ENCODE measurements at places on chromosomes 5 and 9.

GRCh38 chr5:133683646-133684596, 71.6 kb upstream of the FSTL4 start:
- no peak for DNase-seq

- DNase-seq: no peak
Observed at GRCh38 chr5:107958861-107959260, 288.1 kb upstream of the EFNA5 start.

GRCh38 chr5:98474782-98475181, 298.7 kb upstream of the RGMB start:
- DNase-seq: no peak

- peak; percentile 18 for DNase-seq
Observed at GRCh38 chr5:79200573-79201183, 35.3 kb upstream of the JMY start.

GRCh38 chr9:91766315-91767069, 183.5 kb downstream of the ROR2 start:
- DNase-seq: no peak

- no peak for DNase-seq
Observed at GRCh38 chr5:150989695-150990094, 30.7 kb upstream of the GPX3 start.

GRCh38 chr5:145141534-145141933, 693.6 kb downstream of the PRELID2 start:
- DNase-seq: no peak

DNA sequence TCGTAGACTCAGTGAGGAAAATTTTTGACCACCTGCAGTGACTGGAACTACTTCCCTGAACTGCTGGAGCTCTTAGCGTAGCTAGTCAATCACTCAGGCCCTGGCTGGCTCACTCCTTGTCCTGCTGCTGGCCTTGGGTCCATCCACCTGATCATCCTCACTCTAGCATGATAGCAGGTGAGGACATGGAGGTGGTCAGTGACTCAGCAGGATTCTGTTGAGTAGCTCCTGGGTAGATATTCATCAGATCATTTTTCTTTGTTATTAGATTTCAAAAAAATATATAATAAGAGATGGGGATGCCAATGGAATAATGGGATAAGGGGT, 25.0 kb upstream of the SEMA4D start:
- no peak for DNase-seq

DNA sequence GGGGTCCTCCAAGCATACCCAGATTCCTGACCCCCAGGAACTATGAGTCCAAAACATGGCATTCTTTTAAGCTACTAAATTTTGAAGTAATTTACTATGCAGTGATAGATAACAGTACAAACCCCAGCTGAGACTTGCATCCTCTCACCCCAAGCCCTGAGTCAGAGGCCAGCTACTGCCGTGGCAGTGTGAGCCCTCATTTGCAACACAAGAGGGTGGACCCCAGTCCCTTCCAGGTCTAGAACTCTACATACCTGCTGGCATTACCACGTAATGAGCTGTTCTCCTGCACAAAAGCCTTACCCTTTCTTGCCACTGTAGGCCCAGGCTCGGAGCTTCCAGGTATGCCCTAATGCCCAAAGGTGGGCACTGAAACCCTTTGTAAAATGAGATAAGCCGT, 108.6 kb upstream of the ERCC6L2 start:
- no peak for DNase-seq

DNA sequence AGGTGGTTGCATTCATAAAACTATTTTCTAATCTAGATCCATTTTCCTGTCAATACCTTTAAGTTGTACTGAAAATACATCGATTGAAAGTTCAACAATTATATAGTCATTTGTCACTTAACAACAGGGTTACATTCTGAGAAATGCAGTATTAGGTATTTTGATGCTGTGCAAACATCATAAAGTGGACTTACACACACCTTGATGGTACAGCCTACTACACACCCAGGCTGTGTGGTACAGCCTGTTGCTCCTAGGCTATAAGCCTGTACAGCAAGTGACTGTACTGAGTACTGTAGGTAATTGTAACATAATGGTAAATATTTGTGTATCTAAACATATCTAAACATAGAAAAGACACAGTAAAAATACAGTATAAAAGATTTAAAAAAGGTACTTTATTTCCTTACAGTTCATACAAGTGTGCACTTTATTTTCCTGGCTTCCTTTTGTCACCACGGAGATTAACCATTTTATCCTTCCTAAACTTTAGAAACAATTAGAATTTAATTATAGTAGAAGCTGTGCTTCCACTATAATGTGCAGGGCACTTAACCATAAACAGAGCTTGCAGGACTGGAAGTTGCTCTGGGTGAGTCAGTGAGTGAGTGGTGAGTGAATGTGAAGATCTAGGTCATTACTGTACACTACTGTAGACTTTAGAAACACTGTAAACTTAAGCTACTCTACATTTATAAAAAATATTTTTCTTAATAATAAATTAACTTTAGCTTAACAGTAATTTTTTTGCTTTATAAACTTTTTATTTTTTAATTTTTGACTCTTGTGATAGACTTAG, 42.9 kb upstream of the MEF2C start:
- no peak for DNase-seq

DNA sequence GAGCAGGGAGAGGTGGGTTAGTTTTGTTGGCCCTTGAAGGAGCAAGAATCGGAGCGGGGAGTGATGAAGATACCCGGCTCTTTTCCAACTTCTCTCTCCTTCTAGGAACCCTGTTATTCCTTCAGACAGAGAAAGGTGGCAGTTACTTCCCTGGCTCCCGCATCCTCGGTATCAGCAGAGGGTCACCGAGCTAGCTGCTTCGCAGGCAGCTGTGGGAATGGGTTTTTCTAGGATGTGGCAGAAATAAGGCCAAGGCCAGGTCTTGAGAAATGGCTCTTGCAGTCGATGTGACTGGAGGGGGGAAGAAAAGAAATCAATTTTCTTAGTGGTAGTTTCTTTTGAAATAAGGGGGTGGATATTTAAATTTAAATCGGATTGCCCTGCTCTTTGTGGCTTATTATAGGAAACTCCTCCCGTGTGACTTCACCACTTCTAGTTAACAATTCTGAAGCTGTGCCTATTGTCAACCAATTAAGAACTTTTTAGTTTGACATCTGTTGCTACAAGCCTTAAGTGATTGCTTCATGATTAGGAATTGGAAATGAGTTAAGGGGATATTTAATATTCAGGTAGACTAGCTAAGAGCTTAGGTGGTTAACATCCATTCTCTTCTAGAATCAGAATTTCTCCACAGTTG, 1.4 kb downstream of the SAP30L start:
- no peak for DNase-seq

GRCh38 chr5:141951332-141951781, 6.6 kb downstream of the PCDH12 start:
- DNase-seq: no peak

DNA sequence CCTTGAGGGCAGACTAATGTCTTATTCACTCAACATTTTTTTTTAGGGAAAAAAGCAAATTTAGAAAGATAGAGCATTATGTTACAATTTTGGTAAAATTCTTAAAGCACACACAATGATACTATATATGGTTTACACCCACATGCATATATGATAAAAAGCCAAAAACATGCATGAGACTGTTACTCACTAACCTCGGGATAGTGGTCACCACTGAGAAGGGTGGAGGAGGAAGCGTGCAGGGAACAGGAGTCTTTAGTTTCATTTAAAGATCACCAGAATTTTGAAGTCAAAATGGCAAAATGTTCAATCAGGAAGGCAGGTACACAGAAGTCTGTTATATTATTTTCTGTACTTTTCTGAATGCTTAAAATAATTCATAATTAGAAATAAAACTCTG, 9.2 kb downstream of the ARL15 start:
- no peak for DNase-seq

DNA sequence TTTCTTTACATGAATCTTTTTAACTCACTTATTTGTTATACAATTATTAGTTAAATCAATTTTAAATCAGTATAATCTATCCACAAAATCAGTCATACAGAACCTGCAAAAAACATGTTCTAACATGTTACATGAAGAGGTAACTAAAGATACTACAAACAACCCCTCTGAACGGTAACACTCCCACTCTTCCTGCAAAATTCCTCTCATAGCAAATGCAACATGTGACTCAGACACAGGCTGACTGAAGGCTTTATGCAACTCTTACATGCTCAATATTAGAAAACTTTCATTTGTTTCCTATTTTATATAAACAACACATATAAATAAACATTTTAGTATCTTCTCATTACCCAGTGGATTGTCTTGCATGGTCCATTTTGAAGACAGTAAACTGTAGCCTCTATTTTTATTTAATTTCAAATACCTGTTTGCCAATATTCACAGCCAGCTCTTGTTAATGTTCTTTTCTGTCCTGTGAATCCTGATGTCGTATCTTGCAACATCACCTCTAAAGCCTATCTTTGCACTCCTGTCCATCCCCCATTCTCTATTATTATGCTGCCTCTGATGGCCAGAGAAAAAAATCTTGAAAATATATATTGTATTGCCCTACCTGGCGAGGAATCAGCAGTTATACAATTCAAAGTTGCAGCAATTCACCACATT, 100.5 kb upstream of the CCDC152 start:
- DNase-seq: no peak

DNA sequence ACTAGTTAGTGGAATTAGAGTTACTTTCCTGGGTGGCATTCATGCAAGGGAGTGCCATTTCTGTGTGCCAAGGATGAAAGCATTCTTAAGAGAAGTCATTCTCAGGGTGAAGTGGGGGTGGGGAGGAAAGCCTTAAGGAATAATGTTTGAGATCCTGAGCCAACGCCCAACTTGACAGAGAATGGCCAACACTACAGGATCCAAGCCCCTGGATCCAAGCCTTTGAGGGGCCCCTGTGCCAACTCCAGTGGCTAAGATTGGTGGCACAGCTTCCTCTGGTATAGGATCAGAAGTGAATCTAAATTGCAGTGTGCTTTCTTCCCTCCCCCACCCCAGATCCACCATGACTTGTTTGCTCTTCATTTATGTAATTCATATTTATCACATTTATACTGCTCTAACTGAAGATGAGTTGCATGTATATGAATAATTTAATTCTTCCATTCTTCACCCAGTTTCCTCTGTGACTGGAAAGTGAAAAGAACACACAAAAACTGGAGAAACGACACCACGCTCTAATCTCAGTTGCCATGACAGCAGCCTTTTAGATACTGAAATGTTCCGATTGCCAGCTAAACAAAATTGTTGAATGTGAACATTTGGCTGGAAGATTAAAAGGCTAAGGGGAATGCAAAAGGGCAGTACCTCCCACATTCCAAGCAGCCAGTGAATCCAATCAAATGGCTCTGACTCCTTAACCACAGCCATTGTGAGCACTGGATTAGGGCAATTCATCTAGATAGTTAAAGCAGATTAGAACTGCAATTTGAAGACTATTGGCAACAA, 4.5 kb downstream of the ZNF608 start:
- peak; percentile 91 for DNase-seq
